ENCODE measurements at places on chromosomes 16 and 17.

DNA sequence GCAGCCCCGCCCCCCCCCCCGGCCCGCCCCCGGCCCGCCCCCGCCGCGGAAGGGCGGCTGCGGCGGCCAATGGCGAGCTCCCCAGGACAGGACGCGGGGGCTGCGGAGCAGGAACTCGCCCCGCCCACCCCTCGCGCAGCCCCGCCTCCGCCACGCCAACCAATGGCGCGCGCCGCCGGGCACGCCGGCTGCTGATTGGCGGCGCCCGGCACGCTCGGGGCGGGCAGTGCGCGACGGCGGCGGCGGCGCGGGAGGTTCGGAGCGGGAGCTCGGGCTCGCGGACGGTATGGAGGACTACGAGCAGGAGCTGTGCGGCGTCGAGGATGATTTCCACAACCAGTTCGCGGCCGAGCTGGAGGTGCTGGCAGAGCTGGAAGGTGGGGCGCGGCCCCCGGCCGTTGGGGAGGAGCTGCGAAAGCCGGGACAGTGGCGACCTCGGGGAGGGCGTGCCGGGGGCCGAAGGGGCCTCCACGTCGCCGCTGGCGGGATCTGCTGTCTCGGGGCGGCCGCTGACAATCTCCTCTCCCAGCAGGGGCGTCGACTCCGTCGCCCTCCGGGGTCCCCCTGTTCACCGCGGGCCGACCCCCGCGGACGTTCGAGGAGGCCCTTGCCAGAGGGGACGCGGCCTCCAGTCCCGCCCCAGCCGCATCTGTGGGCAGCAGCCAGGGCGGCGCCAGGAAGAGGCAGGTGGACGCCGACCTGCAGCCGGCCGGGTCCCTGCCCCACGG is at the start of gene CHTF18:
CHTF18 (plus strand) TSS at position 222 of the 728 bp plus-strand sequence; CDS start at position 287, 65 bp downstream.
- peak; percentile 100 for DNase-seq

- DNase-seq: no peak
These were observed 79.2 kb downstream of the MRM3 start for GRCh38 chr17:861364-861763.

DNA sequence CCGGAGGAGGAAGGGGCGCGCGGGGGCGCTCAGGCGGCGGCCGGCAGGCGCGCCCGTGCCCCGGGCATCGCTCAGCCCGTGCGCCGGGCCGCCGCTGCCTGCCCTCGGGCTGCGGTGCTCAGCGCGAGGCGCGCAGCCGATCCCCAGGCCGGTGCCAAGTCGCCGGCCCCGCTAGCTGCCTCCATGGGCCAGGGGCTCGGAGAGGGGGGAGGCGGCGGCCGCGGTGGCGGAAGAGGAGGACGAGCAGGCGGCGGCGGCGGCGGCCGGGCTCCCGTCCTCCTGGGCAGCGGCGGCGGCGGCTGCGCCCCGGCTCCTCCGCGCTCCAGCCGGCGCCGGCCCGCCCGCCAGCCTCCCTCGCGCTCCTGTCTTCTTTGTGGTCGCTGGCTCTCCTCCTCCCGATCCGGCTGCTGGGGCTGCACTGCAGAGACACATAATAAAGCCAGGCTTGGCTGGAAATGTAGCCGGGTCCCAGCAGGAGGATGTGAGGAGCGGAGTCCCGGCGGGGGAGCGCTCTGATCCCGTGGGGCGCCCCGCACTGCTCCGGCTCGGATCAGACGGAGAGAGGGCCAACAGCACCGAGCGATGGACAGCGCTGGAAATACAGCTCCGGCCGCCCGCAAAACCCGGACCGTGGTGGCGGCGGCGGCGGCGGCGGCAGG is 889 bp upstream of the ZNF423 start:
- DNase-seq: no peak

DNA sequence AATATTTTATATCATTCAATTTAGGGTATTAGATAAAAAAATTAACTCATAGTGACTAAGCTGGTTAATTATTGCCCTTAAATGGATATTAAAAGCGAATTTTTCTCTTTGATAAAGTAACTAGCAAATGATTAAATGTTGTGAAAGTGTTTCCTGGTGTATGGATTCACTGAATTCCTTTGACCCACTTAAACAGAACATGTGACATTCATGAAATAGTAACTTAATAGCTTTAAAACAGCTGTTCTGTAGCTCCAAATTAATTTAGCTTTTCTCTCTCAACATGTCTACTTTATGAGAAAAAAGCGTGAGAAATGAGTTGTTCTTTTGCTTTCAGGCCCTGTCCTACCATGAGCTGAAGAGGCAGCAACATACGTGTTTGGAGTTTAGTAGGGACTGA is 36.4 kb upstream of the APPBP2 start:
- no peak for DNase-seq

- no peak for DNase-seq
These were observed 15.8 kb downstream of the BLMH start for GRCh38 chr17:30275911-30276310.

DNA sequence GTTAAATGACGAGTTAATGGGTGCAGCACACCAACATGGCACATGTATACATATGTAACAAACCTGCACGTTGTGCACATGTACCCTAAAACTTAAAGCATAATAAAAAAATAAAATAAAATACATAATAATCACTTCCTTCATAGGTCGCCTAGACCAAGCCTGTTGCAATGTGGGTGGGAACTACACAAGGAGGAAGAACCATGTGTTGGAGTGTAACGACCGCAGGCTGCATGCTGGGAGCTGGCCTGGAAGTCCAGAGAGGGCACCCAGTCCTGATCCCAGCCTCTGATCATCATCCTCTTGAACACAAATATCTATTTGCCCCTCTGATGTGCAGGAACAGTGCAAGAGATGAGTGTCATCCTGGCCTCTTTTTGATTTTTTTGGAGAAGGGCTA is 224.7 kb upstream of the ASIC2 start:
- no peak for DNase-seq

- no peak for DNase-seq
These were observed 26.5 kb upstream of the WFIKKN2 start for GRCh38 chr17:50808888-50809287.

- no peak for DNase-seq
These were observed 8.9 kb downstream of the CTRL start for GRCh38 chr16:67922740-67923139.

- DNase-seq: no peak
These were observed 296.8 kb downstream of the GRIN2A start for GRCh38 chr16:9885467-9885866.

DNA sequence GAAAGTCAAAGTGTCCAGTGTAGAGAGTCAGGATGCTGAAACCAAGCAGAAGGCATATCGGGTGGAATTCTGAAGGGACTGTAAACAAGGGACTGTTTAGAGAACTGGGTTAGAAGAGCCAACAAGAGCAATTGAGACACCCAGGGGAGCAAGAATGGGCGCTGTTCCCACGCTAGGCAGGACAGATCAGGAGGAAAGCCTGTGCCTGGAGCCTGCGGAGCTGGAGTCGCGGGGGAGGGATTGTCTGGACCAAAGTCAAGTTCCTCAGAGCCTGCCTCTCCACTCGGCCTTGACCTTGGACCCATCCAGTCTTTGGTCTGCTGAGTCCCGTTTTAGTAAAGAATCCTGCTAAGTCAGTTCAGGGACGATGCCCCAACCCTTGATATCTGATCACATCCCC is 14.7 kb upstream of the KLHL36 start:
- DNase-seq: no peak

GRCh38 chr17:78643326-78643725 is 66.1 kb upstream of the DNAH17 start:
- DNase-seq: no peak

GRCh38 chr17:28725660-28726225 is 290 bp downstream of the TLCD1 start:
- DNase-seq: no peak

DNA sequence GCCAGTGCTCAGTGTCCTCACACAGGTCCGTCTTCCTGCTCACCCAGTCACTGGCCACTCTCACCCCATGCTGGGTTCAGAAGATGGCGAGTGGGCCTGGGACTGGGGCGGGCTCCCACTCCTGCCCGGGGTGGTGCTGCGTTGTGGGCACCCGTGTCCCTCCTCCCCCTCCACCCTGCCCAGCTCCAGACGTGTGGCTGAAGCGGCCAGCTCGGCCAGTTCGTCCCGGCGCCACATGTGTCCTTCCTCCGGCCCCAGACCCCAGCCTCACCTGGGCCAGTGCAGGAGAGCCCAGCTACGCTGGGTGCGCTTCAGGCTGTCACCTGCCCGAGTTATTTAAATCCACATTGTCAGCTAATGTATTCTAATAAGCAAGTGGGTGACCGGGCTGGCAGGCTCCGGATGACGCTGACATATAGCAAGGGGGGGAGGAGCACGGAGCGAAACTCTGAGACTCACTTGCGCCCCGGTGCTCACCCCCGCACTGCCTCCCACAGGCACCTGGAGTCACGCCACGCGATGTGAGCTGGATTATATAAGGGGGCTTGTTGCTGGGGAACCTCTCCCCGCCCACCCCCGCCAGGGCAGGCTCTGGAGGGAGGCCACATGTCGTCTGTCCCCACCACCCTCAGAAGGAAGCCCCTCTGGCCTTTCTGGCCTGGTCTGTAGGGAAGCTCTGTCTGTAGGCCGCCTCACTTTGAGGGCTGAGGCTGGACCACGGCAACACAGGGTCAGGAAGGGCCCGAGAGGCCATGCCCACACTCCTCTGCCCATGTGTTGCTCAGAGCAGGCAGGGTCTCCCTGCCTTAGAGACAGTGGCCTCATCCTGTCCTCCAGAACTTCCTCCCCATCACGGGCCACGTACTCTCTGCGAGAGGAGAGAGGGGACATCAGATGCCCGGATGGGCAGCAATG is 7.1 kb upstream of the BAIAP2 start:
- no peak for DNase-seq

- no peak for DNase-seq
These were observed 744 bp downstream of the SALL1 start for GRCh38 chr16:51150165-51150887.

GRCh38 chr17:78567991-78568390 is 9.2 kb downstream of the DNAH17 start:
- no peak for DNase-seq

DNA sequence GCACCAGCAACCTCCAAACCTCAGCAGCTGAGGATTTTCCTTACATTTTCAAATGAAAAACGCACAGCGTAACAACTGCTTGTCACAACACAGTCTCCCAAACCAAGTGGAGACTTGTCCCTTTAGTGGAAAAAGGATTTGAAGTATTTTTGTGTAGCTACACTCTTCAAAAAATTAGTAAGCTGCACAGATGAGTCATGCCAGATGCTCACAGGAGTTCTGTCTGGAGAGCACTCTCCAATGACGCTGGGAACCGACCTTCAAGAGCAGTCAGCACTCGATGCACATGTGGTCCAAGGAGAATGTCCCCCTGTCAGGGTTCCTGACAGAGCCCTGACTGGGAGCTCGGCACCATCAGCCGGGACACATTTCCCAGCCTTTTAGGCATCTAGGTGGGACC is 39.8 kb downstream of the MAP1LC3B start:
- DNase-seq: no peak

DNA sequence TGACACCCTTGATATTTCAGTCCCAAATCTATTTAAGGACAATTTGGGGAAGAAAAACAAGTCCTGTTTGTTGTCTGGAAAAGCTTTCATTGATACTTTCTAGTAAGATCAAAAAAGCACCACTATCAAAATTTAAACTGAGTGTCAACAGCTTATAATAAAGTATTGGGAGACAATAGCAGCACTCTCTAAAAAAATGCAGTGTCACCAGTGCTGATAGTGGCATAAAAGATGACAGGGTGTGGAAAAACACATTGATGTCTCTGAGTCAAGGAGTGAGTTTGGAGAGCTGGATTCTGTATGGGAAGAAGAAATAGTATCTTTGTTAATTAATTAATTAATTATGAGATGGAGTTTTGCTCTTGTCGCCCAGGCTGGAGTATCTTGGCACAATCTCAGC is 8.3 kb upstream of the TOM1L1 start:
- DNase-seq: no peak

DNA sequence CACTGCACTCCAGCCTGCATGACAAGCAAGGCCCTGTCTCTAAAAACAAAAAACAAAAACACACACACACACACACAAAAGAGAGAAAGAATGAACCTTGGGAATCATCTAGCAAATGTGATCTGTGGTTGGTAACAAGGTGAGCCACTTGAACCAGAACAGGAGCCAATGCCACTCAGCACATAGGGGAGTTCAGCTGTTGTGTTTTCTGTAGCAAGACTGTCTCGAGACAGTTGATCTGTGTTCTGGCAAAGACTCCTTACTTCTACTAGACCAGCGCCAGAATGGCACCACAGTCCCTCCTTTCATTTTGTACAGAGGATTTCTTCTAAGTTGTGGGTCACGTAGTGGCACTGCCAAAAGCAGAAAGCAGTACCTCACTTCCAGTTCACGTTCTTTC is 20.7 kb downstream of the ATP2A1 start:
- no peak for DNase-seq

GRCh38 chr17:33002246-33002645 is 10.6 kb downstream of the SPACA3 start:
- no peak for DNase-seq

DNA sequence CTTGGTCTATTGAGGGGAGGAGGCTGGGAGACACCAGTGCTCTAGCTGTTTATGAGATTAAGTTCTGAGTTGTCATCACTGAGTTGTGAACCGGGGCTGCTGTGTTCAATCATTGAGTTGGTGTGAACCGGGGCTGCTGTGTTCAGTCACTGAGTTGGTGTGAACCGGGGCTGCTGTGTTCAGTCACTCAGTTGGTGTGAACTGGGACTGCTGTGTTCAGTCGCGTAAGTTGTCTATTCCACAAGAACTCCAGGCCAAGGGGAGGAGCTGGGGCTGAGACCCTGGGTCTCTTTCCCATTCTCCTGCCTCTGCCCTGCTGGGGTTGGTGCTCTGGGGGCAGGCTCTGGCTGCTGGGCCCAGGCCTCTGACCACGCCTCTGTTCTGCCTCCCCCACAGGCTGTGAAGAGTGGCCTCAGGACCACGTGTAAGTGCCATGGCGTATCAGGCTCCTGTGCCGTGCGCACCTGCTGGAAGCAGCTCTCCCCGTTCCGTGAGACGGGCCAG is 24.5 kb downstream of the WNT9B start:
- DNase-seq: no peak

DNA sequence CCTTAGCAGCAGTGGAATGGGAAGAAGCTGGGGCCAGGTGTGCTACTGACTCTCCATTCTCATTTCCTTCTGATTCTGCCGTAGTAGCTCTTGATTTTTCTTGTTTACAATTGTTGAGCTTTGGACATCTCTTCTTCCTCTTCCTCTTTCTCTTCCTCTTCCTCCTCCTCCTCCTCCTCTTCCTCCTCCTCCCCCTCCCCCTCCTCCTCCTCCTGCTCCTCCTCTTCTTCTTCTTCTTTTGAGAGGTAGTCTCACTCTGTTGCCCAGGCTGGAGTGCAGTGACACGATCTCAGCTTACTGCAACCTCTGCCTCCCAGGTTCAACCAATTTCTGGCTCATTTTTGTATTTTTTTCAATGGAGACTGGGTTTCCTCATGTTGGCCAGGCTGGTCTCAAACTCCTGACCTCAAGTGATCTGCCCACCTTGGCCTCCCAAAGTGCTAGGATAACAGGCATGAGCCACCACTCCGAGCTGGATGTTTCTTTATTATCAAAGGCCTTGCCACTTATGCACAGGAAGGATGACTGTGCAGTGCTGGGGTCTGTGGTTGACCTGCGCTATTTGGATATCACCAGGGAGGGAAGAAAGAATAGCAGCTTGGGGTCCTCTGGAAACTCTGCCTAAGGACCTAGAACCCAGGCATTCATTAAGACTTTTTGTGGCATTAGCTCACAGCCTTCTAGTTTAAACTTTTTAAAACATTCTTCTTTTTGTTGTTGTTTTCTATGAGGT is 127.8 kb upstream of the KCNJ16 start:
- DNase-seq: no peak

GRCh38 chr17:12673788-12674187 is 8.1 kb downstream of the MYOCD start:
- DNase-seq: no peak

Data from GM10248 (cell line).